Stimulated activated CD4-positive, alpha-beta T cell treated with anti-CD3 and anti-CD28 coated beads, Interleukin-12 subunit alpha, Interleukin-12 subunit beta, amount 100 ng/mL, for 24 hours (primary cell): ENCODE measurements at places on chromosomes 7 and 10.
A peak's percentile ranks its signal among the peaks of the same experiment; 100 is the strongest.

GRCh38 chr10:24724381-24725228, 918 bp upstream of the ARHGAP21 start:
- DNase-seq, result peak; percentile 93

DNA sequence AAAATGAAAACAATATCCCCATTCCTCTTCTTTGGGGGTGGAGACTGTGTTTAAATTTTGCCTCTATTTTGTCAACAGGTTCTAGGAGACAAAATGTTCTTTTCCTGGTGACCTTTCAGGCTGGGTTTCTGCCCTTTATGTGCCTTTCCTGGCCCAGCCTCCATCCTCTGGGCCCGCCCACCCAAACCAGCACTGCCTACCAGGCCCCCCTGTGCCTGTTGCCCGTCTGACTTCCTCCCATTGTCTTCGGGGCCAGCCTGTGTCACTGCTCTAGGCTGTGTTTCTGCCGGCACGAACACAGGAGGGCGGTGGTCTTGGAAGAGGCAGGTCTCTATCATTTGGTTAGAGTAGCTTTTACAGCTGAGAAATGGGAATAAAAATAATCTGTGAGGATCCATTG, 13.9 kb downstream of the TSPAN14 start:
- DNase-seq, result no peak

- no peak for DNase-seq
Observed at GRCh38 chr7:155300641-155301452, 3.2 kb downstream of the INSIG1 start.

- DNase-seq, result no peak
Observed at GRCh38 chr10:128083191-128083895, 42.9 kb downstream of the MKI67 start.

DNA sequence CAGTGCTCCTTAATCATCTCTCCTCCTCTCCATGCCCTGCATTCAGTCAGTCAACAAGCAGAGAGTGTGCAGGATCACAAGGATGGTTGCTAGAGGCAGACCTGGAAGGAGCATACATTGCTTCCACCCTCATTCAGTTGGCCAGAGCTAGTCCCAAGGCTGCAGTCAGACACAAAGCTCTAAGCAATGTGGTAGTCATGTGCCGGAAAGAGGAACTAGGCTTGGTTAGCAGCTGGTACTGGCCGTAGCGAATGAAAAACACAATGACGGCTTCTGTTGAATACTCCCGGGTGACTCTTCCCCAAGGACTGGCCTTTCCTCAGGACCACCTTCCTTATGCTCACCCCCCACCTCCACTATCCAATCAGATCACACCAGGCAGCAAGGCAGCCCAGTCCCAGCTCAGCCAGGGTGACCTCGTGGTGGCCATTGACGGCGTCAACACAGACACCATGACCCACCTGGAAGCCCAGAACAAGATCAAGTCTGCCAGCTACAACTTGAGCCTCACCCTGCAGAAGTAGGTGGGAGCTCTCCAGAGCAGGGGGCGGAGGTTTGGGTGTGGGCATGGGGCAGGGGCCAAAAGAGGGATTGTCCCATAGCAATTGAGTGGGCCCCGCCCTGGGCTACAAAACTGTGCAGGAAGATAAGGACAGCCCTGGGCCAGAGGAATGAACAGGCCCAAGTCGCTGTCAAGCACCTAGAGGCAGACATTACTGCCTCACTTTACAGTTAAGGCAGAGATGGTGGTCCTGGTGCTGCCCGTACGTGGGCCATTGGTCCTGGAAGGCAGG, 10.9 kb downstream of the LDB3 start:
- no peak for DNase-seq

DNA sequence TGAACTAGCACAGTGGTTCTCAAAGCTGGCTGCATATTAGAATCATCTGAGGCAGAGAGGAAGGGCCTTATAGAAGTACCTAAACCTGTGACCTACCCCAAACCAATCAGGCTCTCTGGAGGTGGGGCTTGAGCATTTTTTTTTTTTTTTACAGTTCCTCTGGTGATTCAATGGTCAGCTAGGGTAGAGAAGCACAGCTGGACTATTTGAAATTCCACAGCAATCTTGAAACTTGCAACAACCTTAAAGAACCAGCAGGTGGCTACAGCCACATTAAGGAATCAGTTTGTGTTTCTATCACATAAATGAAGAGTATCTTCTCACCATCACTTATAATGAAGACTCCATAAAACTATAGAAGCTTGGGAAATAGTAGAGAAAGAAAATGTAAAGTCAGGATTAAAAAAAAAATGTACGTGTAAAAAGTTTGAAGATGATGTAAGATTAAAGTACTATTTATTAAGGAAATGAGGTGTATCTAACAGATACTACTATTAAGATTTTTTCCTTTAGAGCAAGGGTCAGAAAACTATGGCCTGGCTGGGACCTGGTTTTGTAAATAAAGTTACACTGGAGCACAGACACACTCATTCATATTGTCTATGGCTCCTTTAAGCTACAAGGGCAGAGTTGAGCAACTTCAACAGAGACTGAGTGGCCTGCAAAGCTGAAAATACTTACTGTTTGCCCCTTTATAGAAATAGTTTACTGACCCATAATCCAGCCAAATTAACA, 3.8 kb downstream of the RTKN2 start:
- no peak for DNase-seq

DNA sequence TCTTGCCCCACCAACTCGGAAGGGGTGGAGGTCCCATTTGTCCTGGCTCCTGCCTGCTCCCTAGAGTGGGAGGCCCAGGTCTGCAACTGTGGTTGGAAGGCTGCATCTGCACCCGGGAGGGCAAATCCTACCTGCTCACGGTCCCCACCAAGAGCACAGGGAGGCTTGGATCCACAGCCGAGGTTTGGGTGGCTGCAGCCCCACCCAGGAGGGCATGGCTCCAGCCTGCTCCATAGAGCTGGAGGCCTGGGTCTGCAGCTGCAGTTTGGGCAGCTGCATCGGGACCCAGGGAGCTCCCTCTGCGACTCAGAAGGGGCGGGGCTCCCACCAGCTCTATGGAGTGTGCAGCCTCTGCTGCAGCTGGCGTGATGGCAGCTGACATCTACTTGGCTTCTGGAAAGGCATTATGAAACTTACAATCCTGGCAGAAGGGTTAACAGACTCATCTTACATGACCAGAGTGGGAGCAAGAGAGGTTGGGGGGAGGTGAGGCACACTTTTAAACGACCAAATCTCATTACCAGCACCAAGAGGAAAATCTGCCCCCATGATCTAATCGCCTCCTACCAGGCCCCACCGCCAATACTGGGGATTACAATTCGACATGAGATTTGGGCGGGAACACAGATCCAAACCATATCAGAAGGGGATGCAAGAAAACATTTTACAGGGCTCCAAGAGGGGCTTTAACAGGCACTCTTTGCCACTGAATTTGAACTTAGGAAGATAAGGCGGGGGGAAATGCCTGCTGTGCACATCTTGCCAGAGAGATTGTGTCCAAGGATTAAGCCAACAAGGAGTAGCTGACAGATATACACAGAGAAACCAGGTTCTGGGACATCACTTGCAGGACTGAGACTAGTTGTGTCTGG, 8.2 kb upstream of the BLVRA start:
- DNase-seq, result no peak

DNA sequence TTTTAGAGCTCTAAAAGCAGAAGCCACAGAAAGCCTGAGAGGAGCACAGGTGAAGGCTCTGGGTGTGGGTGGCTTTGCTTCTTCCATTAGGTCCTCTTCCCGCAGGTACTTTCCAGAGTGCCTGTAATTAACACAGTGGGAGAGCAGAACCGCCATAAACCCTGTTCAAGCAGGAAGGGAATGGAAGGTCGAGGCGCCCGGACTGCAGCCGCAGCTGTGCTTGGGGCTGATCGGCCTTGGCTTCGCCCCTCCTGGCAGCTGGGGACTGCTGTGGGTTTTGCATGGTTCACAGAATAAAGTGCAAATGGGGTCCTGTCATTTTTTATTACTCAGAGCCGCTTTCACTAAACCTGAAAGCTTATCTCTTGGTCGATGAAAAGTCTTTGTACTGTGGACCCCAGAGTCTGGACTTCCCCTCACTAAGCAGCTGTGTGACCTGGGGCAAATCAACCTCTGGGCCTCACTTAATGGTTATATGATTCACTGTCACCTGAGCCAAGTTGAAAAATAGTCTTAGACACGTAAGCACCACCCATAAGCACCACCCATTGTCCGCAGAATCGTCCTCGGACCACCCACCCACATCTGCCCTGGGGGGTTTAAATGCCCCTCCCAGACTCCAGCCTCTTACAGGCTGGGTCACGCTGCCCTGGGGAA, 100.9 kb downstream of the XRCC2 start:
- no peak for DNase-seq

GRCh38 chr7:133240302-133240701, 12.6 kb upstream of the EXOC4 start:
- DNase-seq, result no peak

- no peak for DNase-seq
Observed at GRCh38 chr7:26574476-26574875, 282.8 kb downstream of the SNX10 start.

GRCh38 chr7:27943241-27943640, 203.3 kb downstream of the TAX1BP1 start:
- no peak for DNase-seq

DNA sequence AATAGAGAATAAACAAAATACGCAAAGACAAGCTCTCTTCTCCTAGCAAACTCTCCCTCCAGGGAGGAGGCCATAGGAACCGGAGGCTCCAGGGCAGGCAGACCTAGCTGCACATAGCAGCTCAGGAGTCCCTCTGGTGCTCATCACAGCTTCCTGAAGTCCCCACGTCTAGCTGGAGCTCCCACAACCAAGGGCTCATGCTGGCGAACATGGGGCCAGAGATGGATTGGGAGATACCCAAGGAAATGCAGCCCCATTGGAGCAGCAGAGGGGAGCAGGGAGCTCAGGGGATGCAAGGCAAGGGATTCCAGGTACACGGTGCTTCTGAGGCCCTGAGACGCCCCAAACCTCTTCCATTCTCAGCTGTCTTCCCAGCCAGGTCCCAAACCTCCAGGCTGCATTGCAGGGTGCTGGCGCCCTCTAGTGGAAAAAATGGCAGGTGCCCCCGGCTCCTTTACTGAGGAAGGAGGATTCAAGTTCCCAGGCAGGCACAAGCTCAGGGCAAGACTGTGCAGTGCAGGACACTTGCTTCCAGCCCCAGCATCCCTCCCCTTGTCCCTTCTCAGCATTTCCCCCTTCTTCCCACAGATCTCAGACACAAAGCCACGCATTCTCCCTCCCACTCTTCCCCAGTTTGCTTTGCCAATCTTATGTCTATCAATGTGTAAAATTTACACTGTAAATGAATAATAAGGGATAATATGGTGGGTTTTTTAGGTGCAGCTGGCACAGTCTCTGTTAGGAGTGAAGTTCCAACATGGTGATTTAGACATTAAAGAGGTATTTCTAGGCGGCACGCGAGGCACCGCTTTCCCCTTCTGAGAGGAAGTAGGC, 46.2 kb downstream of the GPAM start:
- peak; percentile 31 for DNase-seq

DNA sequence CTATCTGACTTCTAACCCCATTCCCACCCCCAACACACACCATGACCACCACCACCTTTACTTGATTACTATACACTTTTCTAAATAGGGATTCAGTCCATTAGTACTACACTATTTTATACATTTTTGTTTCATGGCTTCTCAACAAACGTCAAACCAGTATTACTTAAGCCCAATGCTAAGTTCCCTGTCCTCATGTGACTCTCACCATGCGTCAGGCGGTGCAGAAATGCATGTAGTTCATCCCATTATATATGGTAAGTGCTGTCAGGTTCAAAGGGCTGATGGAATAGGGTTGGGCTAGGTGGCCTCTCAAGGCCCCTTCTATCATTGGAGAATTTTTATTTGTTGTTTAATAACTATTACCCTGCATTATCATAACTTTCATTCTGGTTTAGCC, 19.5 kb upstream of the VPS41 start:
- no peak for DNase-seq

DNA sequence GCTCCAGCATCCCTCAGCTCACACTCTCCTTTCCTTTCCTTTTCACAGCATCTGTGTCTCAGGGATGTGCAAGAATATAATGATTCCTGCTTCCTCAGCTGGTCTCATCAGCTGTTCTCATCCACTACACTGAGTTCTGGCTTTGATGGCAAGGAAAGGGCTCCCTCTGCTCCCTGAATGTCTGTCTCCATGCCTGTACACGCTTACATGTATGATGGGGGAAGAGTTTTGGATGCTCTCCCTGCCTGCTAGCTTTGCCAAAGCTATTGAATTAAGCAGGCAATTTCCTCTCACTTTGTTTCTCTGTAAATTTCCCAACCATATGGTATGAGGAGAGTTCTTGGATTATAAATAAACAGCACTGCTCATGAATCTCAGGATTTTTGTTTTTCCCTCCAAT, 254.5 kb downstream of the SORCS3 start:
- no peak for DNase-seq

DNA sequence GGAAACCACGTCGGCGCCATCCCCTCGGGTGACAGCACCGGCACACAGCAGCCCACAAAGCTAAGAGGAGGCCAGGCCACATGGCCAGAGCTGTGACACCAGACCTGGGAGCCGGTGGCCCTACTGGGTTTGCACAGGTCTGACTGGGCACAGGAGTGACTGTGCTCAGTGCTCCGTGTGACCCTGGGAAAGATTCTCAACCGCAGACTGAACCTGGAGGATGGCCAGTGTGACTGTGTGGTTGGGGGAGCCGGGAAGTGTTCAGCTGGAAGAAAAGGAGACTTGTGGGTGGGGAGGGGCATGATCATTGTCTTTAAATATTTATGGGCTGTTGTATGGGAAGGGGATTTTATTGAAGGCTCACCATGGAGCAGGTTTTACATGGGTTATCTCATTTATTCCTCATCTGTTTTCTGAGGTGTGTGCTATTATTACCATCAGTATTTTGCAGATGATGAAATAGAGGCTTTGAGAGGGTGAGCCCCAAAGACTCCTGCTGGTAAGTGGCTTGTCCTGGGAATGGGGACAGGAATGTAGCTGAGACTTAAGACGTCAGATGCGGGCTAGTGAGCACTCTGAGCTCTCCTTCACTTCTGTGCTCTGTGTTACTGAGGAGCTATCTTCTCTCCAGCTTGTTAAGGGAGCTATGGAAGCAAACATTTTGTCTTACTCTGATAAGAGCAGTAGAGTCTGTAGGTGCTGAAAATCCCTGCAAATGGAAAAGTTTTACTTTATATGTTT, 127.5 kb downstream of the TMEM178B start:
- DNase-seq, result no peak

- DNase-seq, result no peak
Observed at GRCh38 chr7:116578526-116578925, 53.7 kb downstream of the CAV1 start.

DNA sequence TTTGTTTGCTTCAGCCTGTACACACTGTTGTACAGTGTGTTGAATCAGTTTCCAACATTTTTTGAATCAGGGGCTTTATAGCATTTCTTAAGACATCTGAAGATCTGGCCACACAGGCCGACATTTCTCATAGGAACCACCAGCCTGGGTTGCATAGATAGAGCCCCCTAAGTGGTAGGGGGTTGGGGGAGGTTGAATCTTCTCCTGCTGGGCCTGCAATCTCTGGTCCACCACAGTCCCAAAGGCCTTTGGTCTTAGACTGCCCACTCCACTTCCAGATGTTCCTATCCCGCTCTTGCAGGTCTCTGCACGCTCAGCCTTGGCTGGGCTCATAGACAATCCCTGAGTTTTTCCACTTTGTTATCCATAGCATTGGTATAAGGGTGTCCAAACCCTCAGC, 75.4 kb upstream of the HABP2 start:
- DNase-seq, result no peak
